ENCODE measurements at places on chromosomes 16 and 17.
A peak's percentile ranks its signal among the peaks of the same experiment; 100 is the strongest.

DNA sequence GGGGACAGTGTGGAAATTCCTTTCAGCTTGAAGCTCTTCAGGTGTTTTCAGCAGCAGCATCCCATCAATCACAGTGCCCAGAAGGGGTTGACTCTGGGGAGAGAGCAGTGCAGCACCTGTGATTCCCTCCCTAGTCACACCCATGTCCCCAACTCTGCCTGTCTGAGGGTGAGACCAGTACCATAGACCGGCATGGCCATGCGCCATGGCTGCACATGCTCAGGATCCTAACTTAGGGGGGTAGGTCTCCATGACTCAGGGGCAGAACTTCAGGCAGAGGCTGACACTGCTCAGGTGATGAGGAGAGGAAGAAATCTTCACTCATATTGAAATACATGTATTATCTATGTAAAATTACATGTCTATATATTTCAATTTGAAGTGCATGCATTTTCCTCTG lies 19.9 kb downstream of the CES1 start:
- DNase-seq = no peak

- DNase-seq = no peak
Observed at GRCh38 chr17:41433586-41433985, 7.2 kb downstream of the KRT38 start.

DNA sequence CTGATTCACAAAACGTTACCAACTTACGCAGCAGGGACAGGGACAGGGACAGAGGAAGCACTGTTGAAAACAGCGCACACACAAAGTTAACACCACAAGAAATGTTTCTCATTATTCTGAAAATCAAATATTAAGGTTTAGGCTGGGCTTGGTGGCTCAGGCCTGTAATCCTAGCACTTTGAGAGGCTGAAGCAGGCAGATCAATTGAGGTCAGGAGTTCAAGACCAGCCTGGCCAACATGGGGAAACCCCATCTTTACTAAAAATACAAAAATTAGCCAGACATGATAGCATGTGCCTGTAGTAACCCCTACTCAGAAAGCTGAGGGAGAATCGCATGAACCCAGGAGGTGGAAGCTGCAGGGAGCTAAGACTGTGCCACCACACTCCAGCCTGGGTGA lies 4.2 kb downstream of the CYTH1 start:
- DNase-seq = no peak

DNA sequence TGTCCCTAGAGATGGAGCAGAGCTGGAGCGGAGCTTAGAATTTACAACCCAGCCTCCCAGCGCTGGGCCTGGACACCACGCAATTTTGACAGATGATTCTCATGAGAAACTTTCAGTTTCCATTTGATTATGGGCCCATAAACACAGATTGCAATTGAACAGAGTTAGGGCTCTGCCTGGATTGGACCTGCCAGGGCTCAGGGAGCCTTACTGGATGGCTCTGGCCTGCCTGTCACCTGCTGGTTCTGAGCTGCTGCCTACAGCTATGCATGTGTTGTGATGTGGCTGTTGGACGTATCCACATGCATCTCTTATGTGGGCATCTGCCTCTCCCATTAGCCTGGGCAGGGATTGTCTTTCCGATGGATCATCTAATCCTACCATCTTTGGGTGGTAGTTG lies 73.4 kb upstream of the SDK2 start:
- DNase-seq = no peak

- DNase-seq = no peak
Observed at GRCh38 chr17:63840591-63841349, 1.7 kb downstream of the SMARCD2 start.

GRCh38 chr16:3472878-3473595 lies 22.3 kb downstream of the C16orf90 start:
- DNase-seq = no peak

GRCh38 chr17:33499040-33499439 lies 205.9 kb upstream of the ASIC2 start:
- no peak for DNase-seq

- no peak for DNase-seq
Observed at GRCh38 chr16:1121601-1122397, 25.8 kb upstream of the C1QTNF8 start.

- no peak for DNase-seq
Observed at GRCh38 chr17:34255381-34255732, 272 bp downstream of the CCL2 start.

- DNase-seq = peak; percentile 37
Observed at GRCh38 chr17:50781167-50781566, 13.8 kb upstream of the ANKRD40CL start.

DNA sequence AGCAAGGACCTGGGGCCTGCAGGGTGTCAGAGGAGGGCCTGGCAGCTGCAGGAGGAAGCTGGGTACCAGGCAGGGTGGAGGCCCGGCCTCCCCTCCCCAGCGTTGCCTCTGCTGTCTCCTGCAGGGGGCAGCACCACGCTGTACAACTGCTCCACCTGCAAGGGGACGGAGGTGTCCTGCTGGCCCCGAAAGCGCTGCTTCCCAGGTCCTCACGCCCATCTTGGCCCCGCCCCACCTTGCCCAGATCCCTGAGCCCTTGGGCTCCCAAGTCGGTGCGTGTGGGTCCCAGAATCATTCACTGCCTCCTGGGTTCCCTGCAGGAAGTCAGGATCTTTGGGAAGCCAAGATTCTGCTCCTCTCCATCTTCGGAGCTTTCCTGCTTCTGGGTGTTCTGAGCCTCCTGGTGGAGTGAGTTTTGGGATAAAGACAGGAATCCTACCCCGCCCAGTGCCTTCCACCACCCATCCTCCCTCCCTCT lies 1.2 kb downstream of the TMEM95 start:
- DNase-seq = peak; percentile 85

- no peak for DNase-seq
Observed at GRCh38 chr17:15882777-15883176, 62.2 kb upstream of the ADORA2B start.

GRCh38 chr17:44284024-44284400 lies 16.1 kb upstream of the SLC4A1 start:
- no peak for DNase-seq

DNA sequence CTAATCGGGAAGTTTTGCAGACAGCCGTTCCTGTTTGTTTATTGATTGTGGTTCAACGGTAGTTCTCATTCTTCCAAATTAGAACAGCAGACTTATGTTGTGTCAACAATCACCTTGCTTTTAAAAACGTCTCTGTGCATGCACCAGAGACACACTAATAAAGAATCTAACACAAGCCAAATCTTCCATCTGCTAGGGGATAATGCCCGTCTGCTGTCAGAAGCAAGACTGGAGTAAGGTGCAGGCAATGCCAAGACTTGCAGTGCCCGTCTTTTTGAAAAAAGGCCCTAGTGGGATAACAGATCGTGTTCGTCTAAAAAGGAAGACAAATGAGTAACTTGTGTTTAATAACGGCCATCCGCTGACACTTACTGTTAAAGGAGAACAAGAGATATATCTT lies 158.4 kb downstream of the KCNJ2 start:
- peak; percentile 5 for DNase-seq

DNA sequence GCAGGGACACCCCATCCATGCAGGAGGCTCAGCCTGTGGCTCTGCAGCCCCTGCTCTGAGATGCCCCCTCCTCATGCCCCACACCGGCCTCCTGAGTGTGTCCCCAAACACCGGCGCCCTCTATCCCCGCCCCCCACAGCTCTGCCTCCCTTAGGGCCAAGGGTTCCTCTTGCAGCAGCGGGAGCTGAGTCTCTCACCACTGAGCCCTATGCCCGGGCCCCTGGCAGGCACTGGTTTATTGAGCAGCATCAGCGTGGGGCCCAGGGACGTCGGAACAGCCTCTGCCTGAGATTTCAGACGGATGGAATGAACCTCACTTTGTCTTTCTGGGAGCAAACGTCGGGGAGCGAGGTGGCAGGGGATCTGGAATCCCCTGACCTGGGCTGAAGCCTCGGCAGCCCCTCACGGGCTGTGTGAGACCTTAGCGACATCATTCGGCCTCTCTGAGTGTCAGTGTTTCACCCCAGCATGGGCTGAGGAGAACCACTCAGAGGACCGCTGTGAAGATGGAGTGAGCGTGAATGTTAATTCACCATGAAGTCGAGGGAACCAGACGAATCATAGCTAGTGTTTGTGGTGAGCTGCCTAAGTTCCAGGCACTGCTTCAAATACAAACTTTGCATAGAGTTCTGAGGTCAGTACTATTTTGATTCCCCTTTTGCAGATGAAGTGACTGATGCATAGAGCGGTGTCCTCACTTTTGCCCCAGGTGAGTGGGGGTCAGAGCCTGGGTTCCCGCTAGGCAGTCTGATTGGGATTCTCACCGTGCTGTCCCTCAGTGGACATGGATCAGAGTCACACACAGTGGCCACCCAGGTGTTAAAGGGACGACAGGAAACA lies 5.3 kb upstream of the C16orf74 start:
- DNase-seq = no peak

GRCh38 chr17:22464041-22464440 lies 771.7 kb downstream of the KCNJ18 start:
- DNase-seq = no peak

DNA sequence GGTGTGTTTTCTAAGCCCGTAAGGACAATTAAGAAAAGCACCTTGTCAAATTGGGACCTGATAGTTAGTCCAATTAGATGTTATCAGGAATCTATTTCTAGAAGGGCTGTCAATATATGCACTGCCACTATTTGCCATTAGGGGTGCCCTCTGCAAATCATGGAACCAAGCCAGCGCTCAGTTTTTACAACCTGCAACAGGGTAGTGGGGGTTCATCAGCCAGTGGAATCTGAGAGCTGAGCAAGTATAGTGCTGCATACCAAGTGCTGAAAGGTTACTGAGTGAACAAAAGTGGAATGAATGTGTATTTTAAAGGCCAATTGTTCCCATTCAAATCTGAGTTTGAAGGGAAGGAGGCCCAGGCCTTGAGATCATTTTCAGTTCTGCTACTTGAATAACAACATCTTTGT lies 10.4 kb downstream of the PRR11 start:
- DNase-seq = peak; percentile 46

DNA sequence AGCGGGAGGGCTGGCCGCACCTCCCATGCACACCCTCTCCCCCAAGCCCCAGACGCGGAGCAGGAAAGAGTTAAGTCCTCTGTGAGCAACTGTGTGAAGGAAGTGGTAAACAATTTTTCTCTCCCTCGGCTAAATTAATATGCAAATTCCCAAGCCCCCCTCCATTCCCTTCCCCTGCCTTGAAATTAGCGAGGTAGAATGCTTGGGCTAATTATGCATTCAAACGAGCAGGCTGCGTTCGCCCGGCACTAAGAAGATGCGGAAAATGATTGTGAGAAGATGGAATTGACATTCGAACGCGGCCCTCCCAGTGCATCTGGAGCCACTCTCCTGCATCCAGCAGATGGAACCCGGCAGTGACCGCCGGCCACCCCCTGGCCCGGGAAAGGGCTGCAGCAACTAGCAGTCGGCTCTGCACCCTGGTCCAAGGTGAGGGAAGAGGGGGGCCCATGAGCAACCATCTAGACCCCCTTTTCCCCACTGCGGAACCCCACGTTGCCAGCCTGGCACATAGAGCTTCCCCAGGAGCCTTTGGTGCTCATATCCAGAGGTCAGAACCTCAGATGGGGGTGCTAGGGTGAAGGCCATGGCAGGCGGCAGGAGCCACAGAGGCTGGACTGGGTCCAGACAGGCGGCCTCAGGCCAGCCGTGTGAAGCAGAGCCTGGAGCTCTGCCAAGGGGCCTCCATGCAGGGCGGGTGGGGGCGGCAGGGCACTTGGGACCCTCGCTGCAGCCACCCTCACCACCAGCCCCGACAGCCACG lies 49.1 kb upstream of the ACSF3 start:
- DNase-seq = no peak

- no peak for DNase-seq
Observed at GRCh38 chr16:72878301-72879269, 169.3 kb downstream of the ZFHX3 start.

GRCh38 chr17:55456307-55457240 lies 34.9 kb upstream of the MMD start:
- DNase-seq = no peak

GRCh38 chr16:85871756-85872155 lies 27.2 kb upstream of the IRF8 start:
- DNase-seq = no peak

DNA sequence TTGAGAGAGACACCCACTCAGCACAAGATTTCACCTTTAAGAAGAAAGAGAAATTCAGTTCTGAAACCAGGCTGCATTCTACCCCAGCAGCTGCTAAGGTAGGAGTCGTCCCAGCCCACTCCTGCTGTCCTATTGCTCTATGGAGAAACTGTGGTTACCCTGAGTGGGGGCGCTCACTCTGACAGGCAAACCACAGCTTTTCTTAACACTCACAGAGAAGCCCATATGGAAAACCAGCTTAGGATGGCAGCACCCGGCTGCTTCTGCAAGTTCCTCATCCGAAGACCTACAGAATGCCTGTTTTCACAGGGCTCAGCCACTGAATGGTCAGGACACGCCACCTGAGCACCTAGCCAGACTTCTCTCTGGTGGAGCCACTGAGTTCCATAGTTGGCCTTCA lies 7.5 kb downstream of the ATP5PD start:
- DNase-seq = no peak

GRCh38 chr17:5042157-5043022 lies 7.2 kb upstream of the SLC52A1 start:
- no peak for DNase-seq

- DNase-seq = no peak
Observed at GRCh38 chr16:69036399-69037091, 68.9 kb upstream of the HAS3 start.

DNA sequence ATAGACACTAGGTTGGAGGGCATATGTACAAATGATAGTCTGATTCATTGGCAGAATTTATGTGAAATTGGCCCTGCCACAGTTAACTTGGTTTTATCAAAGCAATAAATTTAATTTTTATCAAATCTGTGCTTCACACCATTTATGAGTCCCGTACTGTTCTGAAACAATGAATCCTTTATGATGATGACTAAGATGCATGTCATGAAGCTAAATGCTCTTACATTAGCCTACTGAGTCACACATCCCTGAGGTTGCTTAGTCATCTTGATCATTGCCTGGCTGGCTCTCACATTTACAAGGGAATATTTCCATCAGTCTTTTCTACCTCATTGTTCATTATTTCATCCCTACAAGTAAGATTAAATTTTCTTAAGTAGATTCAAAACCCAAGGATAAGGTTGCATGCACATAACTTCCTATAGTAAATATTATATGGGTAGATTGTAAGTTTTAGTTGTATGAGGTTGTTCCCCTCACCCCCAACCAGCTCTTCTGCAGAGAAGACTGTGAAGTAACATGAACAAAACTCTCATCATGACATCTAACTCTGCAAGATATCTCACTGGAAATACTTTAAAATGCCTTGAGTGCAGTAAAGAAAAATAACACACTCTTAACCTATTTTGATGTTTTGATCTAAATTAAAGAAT lies 170.7 kb downstream of the CYB561 start:
- DNase-seq = no peak

DNA sequence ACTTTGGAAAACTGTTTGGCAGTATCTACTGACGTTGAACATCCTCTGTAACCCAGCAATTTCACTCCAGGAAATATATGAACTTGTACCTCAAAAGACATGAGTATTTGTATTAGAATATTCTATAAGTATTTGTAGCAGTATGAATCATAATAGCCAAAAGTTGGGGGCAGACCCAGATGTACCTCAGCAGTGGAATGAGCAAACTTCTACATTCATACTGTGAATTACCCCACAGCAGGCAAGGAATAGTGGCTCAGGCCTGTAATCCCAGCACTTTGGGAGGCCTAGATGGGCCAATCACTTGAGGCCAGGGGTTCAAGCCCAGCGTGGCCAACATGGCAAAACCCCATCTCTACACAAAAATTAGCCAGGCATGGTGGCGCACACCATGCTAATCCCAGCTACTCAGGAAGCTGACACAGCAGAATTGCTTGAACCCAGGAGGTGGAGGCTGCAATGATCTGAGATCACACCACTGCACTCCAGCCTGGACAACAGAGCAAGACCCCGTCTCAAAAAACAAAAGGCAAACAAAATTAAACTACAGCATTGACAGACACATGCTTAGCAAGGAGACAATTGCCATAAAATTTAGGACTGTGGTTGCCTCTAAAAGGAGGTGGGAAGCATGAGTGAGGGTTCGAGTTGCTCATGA lies 11.2 kb upstream of the HELZ start:
- DNase-seq = no peak
